ENCODE measurements at places on chromosomes 12 and 14. TPM values are rescaled to one million over a fixed set of nuclear protein-coding genes. Genes with fewer than 3 reads are reported as not detected.

Gene HAL
- 0.25 TPM for total RNA-seq

Gene ACSM4
- not detected for total RNA-seq

Gene SERPINA12
- total RNA-seq = not detected

Gene HRK
- not detected for total RNA-seq

Measured in activated CD8-positive, alpha-beta T cell treated with anti-CD3 and anti-CD28 coated beads for 36 hours (primary cell).